ENCODE measurements at places on chromosomes 7 and 10.

- DNase-seq: no peak
These were observed 475.2 kb upstream of the CELF2 start for GRCh38 chr10:10542477-10542876.

DNA sequence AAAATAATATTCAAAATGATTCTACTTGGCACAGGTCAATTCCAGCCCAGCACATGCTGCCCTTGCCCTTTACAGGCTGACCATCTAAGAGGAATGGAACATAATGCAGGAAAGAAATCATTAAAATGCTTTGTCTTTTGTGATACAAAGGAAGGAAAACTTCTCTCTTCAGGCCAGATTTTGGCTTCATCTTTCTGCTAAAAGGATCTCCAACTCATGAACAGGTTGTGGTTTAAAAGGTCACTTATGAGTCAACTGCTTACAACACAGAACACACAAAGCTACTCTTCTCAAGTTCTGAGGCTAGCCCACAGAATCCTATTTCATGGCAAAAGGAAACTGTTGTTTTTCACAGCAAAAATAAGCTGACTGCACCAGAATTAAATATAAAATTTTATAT is 197.1 kb downstream of the DOCK4 start:
- DNase-seq: no peak

- no peak for DNase-seq
These were observed 973.5 kb downstream of the ANKRD7 start for GRCh38 chr7:119197877-119198527.

- DNase-seq: peak; percentile 12
These were observed 1.9 kb upstream of the VOPP1 start for GRCh38 chr7:55574051-55574717.

DNA sequence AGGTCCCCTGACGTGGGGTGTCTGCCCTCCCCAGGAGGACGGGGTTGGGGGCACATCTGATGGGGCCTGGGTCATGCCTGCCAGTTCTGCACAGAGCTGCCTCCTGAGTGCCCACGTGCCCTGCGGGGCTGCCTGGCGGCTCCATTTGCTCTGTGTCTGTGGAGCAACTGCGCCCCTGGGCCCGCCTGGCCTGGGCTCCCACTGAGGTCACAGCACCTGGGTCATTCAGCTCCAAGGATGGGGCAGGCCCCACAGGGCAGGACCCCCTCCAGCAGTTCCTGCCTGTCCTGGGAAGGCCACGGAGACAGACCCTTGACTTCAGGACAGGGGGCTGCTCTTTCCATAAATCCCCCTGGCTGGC is 590.6 kb downstream of the PTPRN2 start:
- no peak for DNase-seq

DNA sequence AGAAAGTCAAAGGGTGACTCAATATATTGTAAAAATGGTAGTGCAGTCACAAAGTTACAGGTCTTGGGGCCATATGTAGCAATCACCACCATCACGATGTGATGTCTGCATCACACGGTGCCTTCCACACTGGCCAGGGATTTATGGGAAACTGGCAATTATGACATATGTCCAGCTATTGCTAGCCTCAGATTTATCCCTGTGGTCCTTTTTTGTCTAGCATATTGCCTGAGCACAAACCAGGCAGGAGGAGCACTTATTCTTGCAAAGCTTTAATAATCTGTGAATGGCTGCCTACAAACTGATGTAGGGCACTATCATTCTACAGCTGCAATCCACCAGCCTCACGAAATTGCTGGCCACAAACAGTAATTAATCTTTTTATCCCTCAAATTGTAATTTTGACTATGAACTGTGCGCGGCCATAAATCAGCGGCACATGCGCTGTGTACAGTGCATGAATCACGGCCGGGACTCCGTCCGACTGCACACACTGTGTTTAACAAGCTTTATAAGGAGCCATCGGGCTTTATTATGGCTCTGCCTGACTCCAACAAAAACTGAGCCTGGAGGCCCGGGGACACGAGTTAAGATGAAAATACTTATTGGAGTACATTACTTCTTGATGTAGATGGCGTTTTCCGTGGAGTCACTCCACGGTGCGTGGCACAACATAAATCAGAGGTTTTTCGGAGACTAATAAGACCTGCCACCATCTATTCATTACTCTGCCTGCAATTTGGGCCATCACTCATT is 115.2 kb downstream of the EBF3 start:
- DNase-seq: no peak

DNA sequence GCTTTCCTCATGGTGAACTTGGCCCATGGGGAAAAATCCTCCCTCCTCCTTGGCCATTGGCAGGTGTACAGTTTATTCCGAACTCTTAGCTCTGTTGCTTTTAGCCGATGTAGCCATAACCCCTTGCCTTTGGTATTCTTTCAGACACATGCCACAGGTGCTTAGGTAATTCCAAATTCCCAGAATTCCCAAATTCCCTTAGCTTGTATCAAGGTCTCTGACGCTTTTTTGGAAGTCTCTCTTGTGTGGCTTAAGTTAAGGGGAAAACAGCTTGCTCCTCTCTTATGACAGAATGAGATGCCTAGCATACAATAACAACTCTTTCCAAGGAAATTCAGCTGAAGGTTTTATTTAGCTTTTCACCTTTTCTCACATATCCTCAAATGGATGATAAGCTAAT is 68.0 kb downstream of the SUGCT start:
- DNase-seq: no peak

DNA sequence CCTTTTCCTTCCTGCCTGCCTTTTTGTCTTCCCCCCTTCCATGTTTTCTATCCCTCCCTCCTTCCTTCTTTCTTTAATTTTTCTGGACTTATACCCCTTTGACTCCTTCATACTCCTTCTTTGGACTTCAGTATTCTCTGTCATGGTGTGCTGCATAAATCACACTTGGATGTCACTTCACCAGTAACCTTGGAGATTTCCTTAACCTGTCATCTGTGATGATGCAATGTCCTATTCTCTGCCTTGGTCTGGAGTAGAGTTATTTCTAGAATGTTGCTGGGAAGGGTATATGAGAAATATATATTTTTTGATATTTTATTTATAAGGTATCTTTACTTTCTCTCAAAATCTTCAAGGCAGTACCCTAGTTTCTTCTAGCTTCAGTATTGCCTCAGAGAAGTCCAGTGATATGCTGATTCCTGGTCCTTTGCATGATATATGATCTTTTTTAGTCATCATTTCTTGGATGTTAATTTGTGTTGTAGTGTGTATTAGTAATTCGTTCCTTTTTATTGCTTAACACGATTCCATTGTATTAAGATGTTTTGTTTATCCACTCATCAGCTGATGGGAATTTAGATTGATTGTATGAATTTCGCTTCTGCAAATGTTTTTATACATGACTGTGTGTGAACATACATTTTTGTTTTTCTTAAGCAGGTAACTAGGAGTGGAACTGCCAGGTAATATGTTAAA is 206.9 kb upstream of the MBL2 start:
- no peak for DNase-seq

- DNase-seq: no peak
These were observed 81.8 kb downstream of the THSD7A start for GRCh38 chr7:11750191-11750590.

GRCh38 chr7:73885975-73886798 is 25.2 kb downstream of the TMEM270 start:
- no peak for DNase-seq

DNA sequence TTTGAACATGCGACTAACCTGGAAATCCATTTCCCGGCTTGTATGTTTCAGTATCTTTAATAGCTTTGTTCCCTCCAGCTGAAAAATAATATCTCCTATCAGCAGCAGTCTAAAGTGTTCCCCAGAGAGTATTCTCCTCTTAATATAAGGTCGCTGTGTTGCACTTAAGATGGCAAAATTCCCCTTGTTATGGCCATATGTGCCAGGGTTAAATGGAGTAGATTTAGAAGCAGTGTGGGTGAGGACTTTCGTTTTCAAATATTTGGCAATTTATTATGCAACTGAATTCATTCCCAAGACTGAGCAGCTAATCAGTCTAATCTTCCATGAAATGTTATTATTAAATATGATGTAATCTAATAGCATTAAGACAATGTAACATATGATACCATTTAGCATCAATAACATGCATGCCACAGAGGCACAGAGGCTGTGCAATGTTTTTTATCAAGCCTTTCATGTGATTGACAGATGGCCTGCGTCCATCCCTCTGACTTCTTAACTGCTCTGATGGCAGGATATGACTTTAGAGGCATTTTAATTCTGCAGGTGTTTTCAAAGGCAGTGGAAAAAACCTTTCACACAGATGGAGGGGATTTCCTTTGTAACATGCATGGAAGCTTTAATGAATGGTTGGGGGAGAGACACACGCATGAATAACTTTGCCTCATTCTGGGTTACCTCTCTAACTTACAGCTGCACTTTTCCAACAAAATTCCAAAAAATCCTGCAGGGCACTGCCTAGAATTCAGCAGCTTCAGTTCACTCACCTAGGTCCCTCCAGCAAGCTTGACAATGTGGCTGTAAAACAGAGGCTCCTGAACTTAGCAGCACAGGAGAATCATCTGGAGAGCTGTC is 55.1 kb upstream of the ZPBP start:
- no peak for DNase-seq

- no peak for DNase-seq
These were observed 27.3 kb upstream of the SKAP2 start for GRCh38 chr7:26891400-26892350.

GRCh38 chr10:101693978-101694673 is 844 bp downstream of the FBXW4 start:
- DNase-seq: peak; percentile 58

- no peak for DNase-seq
These were observed 70.7 kb upstream of the STEAP4 start for GRCh38 chr7:88377434-88377833.

DNA sequence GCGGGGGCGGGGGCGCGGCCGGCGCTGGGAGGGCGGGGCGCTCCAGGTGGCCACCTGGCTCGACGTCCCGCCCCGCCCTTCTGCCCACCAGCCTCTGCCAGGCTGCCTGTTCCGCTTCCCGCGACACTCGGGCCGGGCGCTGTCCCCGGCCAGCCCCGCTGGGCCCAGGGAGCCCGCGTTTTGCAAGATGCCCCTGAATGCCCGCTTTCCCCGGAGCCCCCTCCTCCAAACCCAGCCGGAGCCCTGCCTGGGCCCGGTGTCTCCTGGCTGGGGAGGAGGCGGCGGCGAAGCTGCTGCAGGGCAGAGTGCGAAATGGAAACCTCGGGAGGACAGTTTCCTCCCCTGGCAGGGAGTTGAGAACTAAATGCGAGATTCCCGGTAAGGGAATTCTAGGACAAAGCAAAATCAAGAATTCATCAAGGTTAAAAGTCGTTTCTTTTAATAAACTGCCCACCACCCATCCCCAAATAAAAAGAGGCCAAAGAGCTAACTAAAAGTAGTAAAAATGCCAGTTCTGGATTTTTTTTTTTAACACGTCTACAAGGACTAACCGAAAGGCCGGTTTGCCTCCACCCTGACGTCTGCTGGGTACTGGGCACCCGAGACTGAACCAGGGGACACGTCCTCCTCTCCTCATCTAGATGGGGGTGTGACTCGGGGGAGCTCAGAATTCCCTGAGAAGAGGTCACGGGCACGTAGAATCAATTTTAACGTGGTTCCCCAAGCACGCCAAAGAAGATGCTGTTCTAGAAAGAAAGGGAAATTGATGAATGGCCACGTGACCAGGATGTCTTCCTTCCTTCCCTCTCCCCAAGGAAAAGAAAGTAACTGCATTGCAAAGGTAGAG is 200.4 kb upstream of the NFE2L3 start:
- no peak for DNase-seq

DNA sequence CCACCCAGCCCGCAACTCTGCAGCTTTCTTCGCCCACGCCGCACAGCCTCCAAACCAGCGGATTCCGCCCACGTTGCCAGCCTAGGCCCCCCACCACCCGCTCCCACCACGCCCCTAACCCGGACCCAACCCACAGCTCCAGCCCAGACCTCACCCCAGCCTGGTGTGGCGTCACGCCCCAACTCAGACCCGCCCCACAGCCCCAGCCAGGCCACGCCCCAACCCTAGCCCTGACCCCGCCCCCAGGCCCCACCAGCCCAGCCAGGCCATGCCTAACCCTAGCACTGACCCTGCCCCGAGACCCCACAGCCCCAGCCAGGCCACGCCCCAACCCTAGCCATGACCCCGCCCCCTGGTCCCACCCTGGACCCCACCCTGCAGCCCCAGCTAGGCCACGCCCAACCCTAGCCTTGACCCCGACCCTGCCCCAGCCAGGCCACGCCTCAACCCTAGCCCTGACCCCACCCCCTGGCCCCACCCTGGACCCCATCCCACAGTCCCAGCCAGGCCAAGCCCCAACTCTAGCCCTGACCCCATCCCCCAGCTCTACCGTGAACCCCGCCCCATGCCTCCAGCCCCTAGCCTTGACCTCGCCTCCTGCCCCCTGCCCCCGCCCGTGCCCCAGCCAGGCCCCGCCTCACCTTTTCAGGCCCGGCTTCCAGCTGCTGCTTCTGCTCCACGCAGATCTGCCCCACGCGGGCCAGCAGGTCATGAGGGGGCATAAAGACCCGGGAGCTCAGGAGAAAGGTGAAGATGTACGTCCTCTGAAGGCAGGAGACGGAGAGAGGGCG is 64.0 kb downstream of the RASGEF1A start:
- no peak for DNase-seq

DNA sequence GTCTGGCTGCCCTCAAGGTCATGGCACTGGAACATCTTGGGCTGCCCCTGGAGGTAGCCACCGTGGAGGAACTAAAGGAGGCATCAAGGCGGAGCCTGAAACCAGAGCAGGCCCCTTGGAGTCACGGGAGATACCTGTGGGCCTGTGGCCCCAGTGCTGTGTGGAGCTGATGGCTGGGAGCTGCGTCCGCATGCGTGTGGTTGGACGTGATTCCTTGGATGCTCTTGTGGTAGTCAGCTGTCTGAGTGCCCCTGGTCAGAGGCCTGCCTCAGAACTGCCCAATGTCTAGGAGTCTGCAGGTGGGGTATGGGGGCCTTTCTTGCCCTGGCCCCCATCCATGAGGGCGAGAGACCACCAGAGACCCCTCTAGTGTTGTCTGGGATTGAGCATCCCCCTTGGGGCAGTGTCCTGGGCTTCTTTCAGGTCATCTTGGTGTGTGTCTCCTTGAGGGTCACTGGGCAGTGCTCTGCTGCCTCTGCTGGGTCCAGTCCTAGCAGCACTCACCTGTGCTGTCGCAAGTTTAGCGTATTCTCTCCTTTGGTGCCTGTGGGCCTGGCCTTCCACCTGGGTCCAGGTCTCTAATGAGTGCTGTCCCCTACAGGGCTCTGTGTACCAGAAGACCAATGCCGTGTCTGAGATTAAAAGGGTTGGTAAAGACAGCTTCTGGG is 8.1 kb downstream of the PGAM2 start:
- DNase-seq: no peak

DNA sequence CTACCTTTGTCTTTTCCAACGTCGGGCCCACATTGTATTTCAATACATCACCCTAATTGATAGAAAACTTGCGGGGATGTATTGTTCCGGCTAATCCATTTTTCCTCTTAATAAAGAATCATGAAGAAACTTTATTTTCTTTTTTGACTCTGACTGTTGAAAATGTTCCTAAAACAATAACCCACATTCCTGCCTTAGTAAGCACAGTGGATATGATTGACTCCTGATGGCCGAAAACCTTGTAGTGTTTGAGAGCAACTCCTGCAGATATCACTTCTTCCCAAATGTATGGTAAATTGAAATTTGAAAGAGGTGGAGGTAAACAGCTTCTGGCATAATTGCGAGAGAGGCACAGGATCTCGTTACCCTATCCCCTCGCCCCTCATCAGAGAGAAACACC is 65.7 kb downstream of the BICC1 start:
- no peak for DNase-seq
